ENCODE measurements at places on chromosomes 4 and X.

- DNase-seq = no peak
Observed at GRCh38 chr4:31788676-31789075, 1068.5 kb downstream of the PCDH7 start.

GRCh38 chrX:9724711-9725110 lies 40.9 kb downstream of the GPR143 start:
- DNase-seq = no peak

GRCh38 chr4:26075583-26075982 lies 161.6 kb downstream of the SMIM20 start:
- no peak for DNase-seq

- DNase-seq = no peak
Observed at GRCh38 chr4:2406406-2406805, 12.0 kb downstream of the ZFYVE28 start.

DNA sequence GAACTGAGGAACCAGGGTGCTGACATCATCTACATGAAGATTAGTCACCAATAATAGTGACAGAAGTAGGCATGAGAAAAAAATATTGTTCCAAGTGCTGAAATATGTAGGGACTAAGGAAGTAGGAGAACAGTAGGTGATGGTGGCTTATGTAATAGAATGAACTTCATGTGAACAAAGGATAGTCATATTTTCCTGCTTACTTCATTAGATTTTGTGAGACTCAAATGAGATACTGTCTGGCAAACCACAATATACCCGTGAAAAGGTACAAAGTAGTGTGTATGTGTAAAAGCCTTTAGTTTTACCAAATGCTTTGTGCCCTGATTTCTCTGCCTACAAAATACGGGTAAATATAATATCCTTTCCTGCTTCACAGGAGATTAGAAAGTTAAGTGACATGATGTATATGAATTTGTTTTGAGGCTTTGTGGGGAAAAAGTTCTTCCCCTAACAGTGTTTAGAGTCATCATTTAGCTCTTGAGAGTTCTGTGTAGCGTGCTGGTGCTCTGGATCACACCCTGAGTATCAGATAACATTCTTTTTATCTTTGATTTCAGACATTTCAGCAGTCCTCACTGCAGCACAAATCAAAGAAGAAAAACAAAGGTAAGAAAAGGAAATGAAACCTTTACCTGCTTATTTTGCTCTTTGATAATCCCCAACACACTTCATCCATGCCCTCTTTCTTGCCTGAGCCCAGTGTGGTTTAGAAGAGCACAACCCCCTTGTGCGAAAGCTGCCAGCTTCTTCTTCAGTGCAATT lies 67.9 kb downstream of the KLHL34 start:
- no peak for DNase-seq

GRCh38 chr4:55437823-55438222 lies 42.1 kb downstream of the TMEM165 start:
- DNase-seq = no peak

- DNase-seq = no peak
Observed at GRCh38 chr4:1366371-1367229, 19.6 kb downstream of the UVSSA start.

GRCh38 chr4:48590884-48591283 lies 100.8 kb downstream of the ZAR1 start:
- DNase-seq = no peak

DNA sequence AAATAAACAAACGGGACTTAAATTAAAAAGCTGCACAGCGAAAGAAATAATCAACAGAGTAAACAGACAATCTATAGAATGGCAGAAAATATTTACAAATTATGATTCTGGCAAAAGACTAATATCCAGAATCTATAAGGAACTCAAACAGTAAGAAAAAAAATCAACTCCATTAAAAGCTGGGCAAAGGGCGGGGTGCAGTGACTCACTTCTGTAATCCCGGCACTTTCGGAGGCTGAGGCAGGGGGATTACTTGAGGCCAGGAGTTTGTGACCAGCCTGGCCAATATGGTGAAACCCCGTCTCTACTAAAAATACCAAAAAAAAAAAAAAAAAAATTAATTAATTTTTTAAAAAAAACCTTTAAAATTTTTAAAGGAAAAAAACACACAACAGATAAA lies 109.0 kb downstream of the ATP11C start:
- no peak for DNase-seq

- DNase-seq = no peak
Observed at GRCh38 chrX:41322821-41323603, 10.9 kb upstream of the DDX3X start.

- no peak for DNase-seq
Observed at GRCh38 chr4:123265443-123265842, 131.2 kb upstream of the SPRY1 start.

DNA sequence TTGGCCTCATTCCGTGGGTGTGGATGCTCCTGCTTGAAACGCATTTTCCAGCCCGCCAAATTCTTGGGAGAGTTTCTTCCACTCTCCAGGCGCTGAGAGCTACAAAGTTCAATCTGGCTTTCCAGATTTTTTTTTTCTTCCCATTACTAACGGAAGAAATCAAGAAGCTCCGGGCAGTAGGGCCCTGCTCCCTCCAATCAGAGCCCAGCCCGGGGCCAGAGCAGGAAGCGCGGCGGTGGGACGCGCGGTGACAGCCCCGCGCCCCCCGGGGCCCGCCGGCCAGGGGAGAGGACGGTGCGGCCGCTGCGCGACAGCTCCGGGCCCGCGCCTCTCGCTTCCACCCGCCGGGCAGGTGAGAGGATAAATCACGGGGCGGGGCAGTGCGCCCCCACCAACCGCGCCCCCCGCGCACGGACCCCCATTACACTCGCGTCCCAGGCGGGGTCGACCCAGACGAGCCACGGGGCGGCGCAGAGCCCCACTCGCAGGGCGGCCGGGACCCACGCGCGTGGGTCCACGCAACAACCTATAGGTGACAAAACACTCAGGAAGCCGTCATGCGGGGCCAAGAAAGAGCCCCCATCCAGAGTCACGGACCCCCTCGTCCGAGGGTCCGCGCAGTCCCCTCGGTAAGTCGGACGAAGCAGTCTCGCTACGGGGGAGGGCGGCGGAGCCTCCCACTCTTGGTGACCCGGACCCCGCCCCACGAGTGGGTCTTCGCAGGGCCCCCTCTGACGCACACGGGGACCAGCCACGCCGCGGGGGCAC lies 868 bp downstream of the AFAP1 start:
- no peak for DNase-seq

GRCh38 chr4:94701631-94702300 lies 56.0 kb upstream of the BMPR1B start:
- DNase-seq = no peak

DNA sequence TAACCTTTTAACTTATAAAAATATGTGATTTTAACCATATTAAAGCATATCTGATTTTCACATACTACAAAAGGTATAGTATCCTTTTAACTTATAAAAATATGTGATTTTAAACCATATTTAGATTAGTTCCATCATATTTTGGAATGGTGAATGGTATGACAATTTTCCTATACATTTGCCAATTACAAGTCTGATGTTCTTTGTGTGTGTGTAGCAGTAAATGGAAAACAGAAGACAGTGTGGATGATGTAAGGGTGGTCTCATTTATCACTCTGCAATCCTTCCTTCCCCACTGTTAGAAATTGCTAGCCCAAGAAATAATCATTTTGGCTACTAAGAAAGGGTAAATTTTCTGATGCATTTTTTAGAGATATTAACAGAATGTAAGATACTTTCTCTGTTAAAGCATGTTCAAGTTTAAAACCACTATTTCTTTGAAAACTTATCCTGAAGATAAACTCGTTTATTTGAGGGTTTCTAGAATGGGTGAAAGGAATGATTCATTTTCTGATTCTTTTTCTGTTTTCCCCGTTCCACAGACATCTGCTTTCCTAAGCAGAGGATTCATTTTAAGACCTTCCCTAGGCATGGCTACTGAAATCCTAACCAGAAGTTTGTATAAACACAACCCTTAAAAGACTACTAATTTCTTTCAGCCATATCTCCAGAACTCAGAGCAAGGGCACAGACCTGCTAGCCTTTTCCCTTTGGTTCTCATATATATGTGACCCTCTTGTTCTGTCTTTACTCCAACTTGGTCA lies 21.0 kb downstream of the NUDT6 start:
- DNase-seq = no peak

DNA sequence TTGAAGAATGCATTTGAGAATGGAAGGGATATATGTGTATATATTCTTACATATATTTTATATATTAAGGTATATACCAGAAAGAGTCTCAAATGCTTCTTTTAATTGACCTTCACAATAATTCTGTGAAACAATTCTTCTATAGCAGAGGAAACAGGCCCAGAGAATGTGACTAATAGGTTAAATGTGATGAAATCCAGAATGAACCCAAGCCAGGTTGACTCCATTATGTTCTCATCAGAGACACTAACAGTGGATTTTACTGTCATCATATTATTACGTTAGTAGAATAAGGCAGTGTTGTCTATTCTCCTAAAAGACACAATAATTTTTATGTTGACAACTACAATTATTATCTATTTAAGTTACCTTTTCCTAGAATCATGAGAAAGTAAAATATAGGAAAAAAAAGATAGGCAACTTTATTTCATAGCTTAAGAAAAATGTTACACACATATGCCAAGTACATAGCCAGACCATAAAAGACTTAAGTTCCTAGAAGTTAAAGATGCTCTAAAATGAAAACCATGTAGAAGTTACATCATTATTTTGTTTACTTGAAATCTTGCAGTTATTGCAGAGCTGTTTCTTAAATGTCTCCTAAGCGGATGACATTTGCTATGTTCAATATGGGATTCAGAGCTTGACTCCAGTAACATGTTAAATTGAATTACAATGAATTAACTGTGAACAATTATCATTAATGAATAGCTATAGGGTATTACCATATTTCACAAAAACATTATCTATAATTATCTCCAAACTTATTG lies 56.2 kb upstream of the ANKRD50 start:
- DNase-seq = no peak

DNA sequence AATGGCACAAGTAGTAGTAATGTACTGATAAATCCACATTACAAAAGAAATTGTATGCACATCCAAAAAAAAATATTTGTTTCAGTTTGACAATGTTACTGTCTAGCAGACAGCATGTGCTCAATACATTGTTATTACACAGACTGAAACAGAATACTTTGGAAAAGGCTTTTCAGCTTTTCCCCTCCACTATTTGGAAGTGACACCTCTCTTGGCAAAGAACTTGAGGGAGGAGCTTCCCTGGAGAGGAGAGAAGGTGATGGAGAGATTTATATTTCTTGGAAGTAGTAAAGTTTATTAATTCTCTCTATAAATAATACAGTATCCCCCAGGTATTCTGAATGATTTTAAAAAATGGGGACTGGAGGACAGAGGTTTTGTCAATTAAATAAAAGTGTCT lies 131.8 kb downstream of the SCFD2 start:
- DNase-seq = no peak

DNA sequence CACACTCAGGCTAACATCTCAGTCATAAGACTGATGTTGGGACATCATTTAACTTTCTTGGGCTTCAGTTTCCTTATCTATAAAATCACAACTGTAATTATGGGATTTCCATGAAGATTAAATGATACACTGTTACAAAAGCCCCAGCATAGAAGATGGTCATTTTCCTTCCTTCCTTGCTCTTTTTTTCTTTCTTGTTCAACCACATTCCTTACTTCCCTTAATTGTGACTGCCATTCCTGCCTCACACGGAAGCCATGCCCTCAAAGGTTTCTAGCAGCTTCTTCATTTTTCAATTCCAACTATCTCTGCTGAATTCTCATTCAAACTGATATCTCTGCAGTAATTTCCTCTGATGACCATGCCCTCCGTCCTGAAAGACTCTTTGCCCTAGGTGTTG lies 311.8 kb downstream of the PPP3CA start:
- DNase-seq = no peak

DNA sequence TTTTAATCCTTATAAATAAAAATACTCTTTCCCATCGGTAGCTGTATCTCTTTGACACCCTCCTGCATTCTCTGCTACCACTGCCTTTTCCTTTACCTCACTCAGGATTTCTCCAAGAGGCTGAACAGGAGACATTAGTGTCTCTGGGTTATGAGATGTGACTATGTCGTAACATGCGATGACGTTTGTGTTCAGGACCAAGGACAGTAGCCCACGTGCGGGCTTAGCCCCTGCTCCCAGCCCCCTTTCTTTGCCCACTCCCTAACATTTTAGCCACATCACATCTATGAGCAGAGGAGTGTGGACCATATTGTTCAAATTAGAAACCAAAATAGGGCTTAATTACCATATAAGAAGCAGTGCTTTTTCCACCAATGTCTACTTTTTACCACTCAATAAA lies 369.3 kb downstream of the FBXW7 start:
- DNase-seq = no peak

GRCh38 chr4:116480546-116480945 lies 604.8 kb downstream of the TRAM1L1 start:
- DNase-seq = no peak

DNA sequence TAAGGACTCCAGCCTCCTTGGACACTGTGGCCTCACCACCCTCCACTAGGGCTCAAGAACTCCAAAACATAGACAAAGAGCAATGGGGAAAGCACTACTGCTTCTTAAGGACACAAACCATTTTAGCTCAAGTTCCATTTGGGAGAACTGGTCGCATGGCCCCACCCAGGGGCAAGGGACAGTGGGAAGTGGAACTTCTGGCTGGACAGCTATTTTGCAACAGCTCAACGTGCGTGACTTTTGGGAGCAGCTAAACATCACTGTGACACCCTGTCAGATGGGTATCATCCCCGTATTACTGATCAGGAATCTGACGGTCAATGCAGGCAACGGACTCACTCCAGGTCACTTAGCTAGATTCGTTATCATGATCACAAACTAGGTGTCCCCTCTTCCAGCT lies 9.0 kb upstream of the GLOD5 start:
- DNase-seq = no peak

DNA sequence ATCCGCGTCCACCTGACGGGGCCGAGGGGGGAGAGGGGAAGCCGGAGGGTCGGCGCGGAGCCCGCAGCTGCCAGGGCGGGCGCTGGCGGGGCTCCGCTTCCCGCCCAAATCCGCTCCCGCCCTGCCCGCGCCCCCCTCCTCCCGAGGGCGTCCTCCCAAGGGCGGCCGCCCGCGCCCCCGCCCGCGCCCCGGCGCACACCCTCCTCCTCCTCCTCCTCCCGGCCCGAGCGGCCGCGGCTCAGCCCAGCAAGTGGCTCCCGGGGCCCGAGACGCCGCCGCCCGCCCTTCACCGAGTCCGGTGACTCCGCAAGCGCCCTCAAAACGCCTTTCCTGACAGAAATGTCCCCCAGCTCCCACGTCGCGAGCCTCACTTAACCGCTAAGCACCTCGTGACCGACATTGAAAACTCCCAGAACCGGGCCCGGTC lies 487 bp downstream of the HMGB2 start:
- DNase-seq = peak; percentile 49

- no peak for DNase-seq
Observed at GRCh38 chr4:108431986-108432385, 188.4 kb upstream of the RPL34 start.

DNA sequence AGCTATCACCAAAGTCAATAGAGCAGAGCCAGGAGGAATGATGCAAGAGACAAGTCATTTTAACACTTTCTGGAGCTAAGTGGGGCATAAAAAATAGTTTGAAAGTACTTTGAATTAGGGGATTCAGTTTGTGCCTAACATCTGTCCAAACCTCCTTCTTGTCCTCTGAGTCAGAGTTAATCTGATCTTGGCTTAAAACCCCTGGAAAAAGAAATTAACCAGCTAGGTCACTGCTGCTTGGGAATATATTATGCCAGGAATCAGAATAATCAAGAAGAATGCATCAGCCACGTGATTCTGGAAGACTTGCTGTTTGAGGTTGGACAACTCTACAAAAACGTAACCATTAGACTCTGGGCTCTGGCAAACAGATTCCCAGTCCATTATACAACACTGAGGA lies 45.3 kb upstream of the EDA2R start:
- DNase-seq = no peak

GRCh38 chrX:124263743-124264142 lies 68.7 kb upstream of the TEX13D start:
- no peak for DNase-seq

- no peak for DNase-seq
Observed at GRCh38 chr4:20754036-20754435, 53.8 kb downstream of the PACRGL start.

All from activated T-helper 1 cell treated with anti-CD3 and anti-CD28 coated beads, Interleukin-12 subunit alpha, Interleukin-12 subunit beta, Interleukin-2, Interleukin-4 antibody, amounts not matched to agents 30 ng/mL and 10 ng/mL and 1 ng/mL, durations not matched to agents 14 hours and 24 hours and 36 hours (primary cell).